NCI-H2171 treated with DMSO at 0.1 percent for 48 hours (cell line): ENCODE measurements at places on chromosomes 13 and 19.

GRCh38 chr13:82898586-82898985 lies 983.7 kb downstream of the SLITRK1 start:
- DNase-seq = no peak

DNA sequence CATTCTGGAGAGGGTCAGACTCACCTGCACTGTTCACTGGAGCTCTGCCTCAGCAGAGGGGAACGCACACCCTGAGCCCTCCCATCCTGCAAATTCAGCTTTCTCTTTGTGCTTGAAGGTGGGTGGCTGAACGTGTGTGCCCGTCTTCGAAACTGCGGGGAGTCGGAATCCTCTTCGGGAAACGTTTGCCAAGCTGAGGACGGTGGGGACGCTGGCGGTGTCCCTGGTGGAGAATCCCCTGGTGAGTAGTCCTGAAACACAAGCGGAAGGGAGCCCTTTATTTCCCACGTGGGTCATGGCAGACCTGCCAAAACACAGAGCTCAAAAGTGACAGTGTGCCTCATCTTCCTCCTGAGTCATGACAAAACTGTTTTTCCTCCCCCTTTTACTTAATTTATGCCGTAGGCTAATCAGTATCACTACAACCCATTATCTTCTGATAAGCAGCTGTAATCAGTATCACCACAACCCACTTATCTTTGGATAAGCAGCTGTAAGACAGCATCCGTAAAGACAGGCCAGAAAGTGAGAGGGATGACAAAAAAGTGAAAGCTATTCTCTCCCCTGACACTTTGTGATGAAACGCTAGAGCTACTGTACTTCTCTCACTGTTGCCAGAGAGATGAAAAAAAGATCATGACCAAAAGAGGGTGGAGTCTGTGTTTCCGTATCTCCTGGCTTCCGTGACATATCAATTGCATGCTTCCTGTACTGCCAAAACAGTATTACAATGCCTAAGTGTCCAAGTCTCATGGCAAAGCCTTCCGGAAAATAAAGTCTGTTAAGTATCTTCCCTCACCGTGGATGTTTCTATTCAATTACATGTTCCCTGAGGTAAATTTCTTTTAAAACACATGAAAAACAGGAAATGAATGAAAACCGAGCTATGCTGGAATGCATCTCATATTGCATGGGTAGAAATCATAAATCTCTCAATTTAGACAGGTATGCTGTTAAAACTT lies 155.5 kb downstream of the TBC1D4 start:
- DNase-seq = no peak

GRCh38 chr13:114067381-114067885 lies 65.0 kb downstream of the RASA3 start:
- no peak for DNase-seq

GRCh38 chr19:18089726-18090125 lies 3.0 kb upstream of the IL12RB1 start:
- DNase-seq = no peak

GRCh38 chr13:21964686-21965085 lies 293.8 kb downstream of the FGF9 start:
- DNase-seq = no peak

GRCh38 chr13:93270769-93271742 lies 44.4 kb downstream of the GPC6 start:
- DNase-seq = peak; percentile 92

GRCh38 chr19:11814700-11815035 lies 595 bp downstream of the ZNF440 start:
- no peak for DNase-seq
